ENCODE measurements at places on chromosomes 6 and 20. TPM values are rescaled to one million over a fixed set of nuclear protein-coding genes. Genes with fewer than 3 reads are reported as not detected.
A peak's percentile ranks its signal among the peaks of the same experiment; 100 is the strongest.

Gene TBC1D7
- 17.3 TPM for polyA plus RNA-seq

Gene ADGRF1
- polyA plus RNA-seq, result not detected

Gene FOXA2
- polyA plus RNA-seq, result not detected

Gene MYLK4
- polyA plus RNA-seq, result 0.13 TPM

Gene CCR6
- not detected for polyA plus RNA-seq

GRCh38 chr20:63956664-63957003, 418 bp upstream of the UCKL1 start:
- no peak for DNase-seq

DNA sequence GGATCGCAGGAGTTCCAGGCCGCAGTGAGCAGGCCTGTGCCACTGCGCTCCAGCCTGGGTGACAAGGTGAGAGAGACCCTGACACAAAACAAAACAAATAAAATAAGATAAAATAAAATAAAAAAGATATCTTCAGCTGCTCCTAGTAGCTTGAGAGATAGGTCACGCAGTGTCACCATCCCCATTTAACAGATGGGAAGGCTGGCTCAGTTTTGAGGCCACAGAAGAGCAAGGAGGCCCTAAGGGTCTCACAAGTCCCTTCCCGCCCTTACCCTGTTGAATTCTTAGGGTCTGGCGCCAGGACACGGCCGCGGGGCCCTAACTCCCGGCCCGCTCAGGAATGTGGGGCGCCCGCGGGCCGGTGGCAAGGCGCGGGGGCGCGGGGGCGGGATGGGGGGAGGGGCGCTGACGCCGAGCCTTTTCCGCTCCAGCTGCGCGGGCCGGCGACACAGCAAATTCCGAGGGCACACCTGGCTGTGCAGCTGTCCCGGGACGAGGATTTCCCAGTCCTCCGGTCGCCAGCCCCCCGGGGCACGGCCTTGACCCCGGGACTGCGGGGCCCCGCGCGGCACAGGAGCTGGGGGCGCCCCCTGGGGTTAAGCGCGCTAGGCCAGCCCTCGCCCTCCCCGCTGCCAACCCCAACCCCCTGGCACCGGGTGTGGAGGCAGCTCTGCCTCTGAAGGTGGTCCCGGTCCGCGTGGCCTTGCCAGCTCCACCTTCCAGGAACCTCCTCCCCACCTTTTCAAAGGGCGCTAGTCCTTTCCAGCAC, 10.3 kb upstream of the R3HDML start:
- no peak for DNase-seq

DNA sequence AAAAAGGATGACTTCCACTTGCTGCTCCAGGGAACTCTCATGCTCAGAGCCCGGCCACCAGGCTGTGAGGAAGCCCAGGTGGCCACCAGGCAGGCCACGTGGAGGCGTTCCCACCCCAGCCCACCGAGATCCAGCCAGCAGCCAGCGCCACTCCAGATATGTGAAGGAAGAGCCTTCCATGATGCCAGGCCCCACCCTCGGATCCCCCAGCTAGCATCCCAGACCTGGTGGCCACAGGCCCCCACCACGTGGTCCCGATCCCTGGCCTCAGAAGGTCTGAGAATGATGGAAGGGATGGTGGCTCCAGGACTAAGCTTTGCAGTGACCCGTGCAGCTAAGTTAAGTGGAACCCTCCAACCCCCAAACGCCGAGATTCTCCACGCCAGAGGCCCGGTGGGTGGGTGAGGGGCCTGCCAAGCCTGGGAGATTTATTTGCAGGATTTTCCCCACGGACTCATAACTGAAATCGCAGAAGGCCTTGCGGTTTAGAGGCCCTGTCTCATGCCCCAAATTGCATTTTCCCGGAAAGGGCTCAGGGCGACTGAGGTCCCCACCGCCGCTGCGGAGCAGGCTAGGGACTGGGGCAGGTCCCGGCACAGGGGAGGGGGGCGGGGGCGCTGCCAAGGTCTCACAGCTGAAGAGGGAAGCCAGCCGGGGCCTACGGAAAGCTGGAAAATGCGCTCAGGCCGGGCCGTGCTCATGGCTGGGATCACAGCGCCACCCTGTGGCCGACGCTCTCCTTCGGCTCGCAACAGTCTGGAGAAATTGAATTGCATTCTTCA, 31.1 kb upstream of the CST7 start:
- peak; percentile 66 for DNase-seq

- DNase-seq, result no peak
Measured at GRCh38 chr6:112330879-112331265, 16.3 kb upstream of the RFPL4B start.

DNA sequence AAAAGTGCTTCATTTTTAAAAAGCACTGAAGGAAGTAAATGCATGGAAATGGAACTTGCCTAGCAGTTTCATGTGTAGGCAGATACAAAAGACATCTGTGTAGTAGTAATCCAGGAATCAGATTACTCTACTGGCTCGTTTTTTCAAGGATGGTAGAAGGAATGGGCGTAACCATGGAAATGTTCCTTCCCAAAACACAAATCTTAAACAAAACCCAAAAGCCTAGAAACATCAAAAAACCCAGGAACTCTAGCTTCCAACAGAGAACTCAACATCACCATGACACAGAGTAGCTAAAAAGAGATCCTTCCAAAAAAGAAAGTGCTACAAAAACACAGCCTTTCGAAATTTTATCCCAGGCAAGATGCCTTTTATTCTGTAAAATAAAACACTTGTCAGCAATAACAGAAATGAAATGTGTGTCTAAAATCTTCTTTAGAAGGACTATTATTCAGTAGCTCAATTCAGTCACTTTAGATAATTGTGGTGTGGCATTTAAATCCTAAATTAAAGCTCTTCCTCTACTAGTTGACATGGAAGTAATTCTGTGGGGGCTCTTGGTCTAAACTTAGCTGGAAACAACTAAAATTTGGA, 81.7 kb downstream of the FAM217A start:
- no peak for DNase-seq

DNA sequence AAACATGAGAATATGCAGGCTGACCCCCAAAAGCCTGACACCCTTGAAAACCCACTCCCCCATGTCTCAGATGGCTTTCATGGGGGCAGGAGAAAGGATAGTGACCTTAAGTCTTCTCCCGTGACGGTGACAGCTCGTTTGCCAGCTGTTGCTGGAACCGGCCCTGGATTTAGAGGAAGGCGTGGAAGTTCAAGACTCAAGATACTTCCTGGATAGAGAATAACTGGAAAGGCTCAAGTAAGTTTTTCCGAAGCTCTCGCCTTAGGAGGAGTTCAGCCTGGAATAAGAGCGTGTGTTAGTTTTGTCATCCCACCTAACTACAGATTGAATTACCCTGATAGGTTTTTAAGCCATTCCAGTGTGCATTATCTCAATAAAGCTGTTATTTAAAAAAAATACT, 11.6 kb upstream of the MTG2 start:
- peak; percentile 24 for DNase-seq

GRCh38 chr6:61841958-61842357, 444.1 kb downstream of the KHDRBS2 start:
- no peak for DNase-seq

DNA sequence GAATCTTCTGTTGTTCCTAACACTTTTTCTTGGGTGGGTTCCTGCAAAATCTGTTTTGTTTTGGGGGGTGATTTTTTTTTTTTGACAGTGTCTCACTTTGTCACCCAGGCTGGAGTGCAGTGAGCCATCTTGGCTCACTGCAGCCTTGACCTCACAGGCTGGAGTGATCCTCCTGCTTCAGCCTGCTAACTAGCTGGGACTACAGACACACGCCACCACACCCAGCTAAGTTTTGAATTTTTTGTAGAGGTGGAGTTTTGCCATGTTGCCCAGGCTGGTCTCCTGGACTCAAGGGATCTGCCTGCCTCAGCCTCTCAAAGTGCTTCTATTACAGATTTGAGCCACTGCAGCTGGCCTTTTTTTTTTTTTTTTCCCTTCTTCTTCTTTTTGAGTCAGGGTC, 60.5 kb upstream of the SNAP91 start:
- no peak for DNase-seq

DNA sequence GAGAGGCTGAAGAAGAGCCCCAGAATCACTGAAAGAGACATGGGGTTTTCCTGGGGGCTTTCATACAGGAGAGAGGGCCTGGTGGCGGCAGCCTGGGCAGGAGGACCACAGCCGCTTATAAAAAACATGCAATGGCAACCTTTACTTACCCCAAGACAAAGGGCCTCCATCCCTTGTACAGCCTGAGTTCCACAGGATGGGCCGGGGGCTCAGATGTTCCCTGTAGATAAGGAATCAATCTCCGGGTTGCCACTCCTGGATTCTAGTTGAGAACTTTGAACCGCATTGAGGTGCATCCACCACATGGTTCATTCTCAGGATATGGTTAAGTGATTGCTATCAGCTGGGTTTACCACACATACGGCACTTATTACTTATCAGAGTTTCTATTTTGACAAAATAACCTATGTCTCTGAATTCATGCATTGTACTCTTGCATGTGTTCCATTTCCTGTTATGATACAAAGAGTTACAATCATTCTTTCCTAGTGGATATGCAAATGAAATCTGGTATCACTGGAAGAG, 677.6 kb downstream of the KIF16B start:
- DNase-seq, result no peak

DNA sequence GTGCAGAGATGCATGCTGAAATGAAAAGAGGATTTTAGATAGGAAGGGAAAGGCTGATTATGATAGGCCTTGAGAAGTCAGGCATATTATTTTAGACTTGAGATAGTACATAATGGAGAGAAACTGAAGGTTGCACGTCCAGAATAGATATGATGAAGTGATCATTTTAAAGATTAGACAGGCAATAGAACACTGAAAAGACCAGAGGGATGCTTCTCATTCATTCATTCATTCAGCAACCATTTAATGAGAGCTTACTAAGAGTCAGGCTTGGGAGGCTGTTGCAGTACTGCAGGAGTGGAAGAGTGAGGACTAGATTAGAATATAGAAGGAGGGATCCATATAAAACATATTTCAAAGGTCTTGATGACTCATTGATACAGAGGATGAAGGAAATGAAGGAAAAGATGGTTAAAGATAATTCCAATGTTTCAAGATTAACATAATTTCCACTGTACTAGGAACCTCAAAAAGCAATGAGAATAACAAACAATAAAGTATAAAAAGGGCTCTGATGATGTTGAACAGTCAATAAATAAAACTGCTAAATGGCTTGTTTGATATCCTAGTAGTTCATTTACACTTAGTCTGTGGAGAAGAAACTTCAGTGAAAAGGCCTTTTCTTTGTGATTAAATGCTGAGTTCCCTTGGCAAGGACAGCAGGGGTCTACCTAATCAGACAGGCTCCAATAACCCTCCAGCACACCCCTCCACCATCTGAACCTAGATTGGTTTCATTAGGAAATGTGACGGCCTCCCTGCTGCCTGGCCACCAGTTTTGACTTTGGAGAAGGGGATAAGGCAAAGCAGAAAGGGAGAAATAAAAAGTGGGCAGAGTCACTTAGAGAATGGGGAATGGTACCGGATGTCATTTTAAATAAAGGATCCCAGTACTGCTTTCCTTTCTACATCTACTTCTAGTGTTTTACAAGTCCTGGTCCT, 5.3 kb upstream of the FBXO9 start:
- DNase-seq, result no peak

DNA sequence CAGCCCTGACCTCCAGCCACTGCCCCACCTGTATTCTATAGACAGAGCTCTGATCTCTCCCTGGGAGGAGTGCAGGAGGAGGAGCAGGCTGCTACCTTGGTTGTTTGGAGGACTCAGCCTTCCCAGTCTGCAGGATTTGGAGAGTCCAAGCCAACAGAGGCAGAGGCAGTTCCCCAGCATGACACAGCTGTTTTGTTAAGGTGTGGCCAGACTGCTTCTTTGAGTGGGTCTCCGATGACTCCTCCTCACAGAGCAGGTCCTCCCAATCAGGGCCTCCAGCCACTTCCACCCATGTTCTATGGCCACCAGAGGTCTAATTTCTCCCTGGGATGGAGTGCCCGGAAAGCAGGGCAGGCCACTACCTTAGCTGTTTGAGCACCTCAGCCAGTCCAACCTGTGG, 203.5 kb downstream of the HACE1 start:
- DNase-seq, result no peak

DNA sequence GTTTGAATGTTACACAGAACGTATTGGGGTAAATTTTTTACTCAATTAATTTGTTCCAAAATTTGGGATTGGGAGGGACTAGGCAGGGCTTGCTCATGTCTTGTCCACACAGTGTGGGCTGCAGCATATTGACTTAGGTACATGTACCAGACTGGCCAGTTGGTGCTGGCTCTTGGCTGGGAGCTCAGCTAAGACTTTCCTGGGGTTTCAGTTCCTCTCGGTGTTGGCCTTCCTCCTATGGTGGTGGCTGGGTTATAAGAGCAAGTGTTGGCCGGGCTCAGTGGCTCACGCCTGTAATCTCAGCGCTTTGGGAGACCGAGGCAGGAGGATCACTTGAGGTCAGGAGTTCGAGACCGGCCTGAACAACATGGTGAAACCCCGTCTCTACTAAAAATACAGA, 4.9 kb downstream of the CENPQ start:
- no peak for DNase-seq

- no peak for DNase-seq
Measured at GRCh38 chr6:71199736-71200135, 88.9 kb upstream of the OGFRL1 start.

DNA sequence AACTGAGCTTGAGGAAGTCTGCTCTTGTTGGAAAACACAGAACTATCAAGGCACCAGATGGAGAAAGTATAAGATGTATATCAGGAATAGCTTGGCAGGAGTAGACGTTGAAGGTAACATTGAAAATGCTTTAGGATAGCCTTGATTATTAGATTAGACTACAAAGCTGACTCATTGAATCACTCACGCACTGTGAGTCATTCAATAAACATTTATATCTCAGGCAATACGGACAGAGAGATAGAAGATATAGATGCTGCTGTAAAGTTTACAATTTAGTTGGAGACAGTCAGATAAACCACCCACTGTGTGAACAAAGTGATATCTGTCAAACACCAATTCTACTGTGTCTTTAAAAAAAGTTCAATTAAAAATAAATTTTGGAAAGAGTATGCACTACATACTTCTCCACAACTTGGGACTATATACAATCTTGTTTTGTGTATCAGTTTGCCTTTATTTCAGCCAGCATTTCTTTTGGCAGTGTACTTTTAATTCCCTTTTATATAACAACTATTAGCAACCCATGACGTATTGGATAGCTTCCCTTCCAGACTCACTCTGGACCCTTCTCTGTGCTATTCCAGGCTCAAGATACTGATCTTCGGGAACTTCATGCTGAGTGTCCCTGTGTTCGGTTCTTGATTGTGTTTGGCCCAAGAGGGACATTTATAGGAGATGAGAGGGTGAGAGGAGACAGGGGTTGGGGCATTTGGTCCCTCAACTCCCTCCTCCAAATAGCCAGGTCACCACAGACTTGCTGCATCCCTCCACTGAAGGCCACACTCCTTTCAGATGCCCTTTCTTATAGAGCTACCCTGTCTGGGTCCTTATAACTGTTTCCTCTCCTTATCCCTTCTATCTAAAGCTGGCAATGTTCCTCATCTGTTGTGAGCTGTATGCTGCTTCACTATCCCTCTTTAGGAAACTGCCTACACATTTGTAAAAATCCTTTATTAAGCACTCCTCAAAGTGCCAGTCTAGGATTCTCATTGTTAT, 176.6 kb upstream of the PTPRK start:
- no peak for DNase-seq

DNA sequence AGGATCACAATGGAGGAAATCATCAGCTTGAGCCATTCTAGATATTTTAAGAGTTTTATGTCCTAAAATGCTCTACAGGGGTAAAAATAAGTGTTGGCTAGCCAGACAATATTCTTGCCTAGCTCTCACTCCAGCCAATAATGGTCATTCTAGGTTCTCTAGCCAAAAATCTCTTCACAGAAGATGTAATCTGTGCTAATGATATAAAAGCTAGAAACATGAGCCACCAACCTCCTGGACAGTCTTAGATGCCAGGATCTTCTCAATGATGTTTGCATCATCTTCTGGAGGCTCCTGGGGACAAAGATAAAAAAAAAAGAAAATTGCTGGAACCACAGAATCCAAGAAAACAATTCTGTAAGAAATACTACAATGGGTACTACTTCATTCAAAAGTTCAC, 119.1 kb downstream of the CHD6 start:
- no peak for DNase-seq
